ENCODE measurements at places on chromosomes 6 and 20.

GRCh38 chr6:56288347-56288746, 41.0 kb upstream of the COL21A1 start:
- no peak for DNase-seq

DNA sequence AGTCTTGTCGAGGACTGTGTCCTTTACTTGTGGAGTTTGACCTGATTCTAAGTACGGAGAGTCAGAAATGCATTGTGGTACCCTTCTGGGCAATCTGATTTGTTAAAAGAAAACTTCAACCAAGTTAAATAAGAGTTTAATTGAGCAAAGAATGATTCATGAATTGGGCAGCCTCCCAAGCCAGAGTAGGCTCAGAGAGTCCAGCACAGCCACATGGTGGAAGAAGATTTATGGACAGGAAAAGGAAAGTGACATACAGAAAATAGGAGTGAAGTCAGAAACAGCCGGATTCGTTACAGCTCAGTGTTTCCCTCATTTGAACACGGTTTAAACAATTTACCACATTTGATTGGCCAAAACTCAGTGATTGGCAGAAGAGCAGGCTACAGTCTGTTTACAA, 329.2 kb downstream of the DHX35 start:
- no peak for DNase-seq

DNA sequence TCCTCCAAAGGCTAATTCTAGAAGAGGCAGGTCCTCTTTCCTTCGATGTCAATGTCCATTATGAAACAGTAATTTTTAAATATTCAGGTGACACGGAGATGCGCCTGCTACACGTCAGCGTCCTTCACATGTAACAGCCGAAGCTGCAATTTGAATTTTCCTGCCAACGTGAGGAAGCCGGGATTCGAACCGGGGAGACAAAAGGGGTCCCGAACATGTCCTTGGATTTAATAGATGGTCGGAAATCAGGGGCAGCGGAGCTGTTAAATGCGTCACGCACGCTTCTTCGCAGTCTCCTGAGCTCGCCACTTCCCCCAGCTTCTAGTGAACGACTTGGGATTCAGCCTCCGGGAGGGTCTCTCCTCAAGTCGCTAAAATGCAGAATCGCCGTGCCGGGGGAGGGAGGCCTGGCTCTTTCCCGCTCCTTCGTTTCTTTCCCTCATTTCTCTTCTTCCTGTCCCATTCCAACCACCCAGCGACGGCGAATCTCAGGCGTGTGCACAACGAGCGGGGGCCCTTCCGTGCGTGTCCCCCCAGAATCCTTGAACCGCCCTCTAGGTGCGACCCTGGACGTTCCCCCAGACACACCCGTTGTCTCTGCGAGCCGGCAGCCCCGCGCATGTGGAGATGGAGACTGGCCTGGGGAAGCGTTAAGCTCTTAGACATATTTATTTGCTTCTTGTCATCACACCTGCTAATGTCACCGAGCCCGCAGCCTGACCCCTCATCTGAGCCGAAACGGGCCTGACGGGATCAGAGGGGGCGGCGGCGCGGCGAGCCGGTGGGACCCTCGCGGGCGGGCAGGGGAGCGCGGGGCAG, 1.3 kb upstream of the FOXC1 start:
- no peak for DNase-seq

DNA sequence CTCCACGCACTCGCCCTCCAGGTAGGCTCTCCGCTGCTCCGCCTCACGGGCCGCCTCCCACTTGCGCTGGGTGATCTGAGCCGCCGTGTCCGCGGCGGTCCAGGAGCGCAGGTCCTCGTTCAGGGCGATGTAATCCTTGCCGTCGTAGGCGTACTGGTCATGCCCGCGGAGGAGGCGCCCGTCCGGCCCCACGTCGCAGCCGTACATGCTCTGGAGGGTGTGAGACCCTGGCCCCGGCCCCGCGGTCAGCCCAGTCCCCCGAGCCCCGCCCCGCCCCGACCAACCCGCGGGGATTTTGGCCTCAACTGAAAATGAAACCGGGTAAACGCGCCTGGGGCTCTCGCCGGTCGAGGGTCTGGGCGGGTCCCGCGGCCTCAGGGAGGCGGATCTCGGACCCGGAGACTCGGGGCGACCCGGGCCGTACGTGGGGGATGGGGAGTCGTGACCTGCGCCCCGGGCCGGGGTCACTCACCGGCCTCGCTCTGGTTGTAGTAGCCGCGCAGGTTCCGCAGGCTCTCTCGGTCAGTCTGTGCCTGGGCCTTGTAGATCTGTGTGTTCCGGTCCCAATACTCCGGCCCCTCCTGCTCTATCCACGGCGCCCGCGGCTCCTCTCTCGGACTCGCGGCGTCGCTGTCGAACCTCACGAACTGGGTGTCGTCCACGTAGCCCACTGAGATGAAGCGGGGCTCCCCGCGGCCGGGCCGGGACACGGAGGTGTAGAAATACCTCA, 598 bp downstream of the HLA-B start:
- DNase-seq, result no peak

DNA sequence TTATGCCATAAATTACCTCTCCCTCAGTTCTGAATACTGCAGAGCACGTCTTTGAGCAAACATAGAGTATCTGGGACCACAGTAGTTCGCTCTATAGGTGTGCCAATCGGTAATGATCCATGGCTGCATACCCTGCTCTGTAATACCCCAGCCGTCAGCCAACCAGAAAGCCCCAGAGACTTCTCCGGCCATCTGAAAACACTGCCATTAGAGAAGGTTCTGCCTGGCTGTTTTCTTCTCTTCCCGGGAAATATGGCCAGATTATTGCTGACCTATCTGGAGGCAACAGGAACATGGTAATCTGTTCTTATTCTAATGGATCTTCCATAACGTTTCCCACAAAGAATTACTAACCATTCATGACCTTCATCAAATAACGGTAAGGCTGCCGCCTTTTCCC, 139.9 kb downstream of the RPS12 start:
- no peak for DNase-seq

DNA sequence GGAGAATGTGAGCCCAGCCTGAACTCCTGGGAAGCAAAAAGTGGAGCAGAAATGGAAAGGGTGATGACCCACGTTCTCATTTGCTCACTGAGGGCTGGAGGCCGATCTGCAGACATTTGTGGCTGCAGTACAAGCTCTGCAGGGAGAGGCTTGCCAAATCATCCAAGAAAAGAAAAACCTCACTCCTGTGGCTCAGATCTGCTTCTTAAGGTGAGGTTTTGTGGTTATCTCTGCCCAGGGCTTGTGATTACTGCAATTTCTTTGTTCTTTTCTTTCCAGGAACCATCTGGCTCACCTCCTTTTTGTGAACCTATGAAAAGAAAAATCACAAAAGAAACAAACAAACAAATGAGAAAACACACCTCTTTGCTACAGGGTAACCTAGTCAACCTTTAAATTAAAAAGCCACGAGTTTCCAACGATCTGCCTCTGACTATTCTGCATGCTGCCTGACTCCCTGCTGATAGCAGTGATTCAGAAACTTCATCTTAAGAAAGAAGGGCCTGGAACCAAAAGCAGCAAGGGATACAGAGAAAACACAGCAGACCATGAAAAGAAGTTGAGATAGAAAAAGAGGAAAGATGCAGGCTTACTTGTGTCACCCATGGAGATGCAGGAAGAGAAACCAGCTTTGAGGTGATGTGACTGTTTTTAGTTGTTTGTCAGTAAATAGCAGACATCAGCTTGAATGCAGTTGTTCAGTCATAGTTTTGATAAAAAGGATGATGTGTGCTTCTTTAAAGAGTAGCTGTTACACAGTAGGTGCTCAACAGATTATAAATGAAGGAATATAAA, 165.1 kb downstream of the LMBRD1 start:
- DNase-seq, result no peak

DNA sequence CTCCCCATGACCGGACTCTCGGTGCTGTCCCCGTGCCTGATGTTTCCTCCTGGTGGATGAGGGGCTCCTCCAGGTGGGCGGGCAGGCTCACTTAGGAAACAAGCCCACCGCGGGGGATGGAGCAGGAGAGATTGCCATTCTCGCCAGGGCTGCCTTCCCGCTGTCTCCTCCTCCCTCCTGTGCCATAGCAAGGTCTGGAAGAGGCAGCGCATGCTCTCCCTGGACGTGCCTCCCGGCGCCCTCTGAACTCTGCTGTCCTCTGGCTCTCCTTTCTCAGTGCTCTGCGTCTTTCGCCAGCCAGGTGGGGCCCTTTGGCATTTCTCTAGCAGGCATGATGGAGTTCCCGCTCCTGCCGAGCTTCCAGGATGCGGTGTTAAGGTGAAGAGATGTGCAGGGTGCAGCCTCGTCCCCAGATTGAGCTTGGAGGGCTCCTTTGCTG, 17.4 kb upstream of the NPEPL1 start:
- no peak for DNase-seq

DNA sequence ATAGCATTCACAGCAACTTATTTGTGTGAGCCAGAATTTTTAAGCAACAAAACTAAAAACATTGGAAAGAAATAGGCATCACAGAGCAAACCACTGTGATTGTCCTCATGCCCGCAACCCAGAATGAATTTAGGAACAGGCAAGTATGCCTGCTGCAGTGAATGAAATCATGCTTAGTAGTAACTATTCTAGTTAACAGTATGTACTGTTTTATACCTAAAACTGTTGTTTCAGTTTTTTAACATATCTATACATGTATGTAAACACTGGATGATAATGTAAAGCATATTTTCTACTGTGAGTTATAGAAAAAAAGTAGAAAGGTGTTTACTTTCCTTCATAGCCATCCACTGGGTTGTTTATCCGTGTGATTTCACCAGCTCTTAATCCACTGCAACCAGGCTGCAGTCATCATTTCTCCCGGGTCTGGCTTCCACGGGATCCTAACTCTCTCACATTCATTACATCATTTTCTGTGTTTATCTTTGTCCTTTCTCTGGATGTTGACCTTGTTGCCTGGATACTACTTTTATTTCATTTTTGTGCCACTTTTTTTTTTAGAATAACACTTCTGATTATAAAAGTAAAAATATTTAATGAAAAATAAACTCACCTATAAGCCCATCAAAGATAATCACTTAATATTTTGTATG, 3.6 kb upstream of the ARFGEF3 start:
- no peak for DNase-seq

DNA sequence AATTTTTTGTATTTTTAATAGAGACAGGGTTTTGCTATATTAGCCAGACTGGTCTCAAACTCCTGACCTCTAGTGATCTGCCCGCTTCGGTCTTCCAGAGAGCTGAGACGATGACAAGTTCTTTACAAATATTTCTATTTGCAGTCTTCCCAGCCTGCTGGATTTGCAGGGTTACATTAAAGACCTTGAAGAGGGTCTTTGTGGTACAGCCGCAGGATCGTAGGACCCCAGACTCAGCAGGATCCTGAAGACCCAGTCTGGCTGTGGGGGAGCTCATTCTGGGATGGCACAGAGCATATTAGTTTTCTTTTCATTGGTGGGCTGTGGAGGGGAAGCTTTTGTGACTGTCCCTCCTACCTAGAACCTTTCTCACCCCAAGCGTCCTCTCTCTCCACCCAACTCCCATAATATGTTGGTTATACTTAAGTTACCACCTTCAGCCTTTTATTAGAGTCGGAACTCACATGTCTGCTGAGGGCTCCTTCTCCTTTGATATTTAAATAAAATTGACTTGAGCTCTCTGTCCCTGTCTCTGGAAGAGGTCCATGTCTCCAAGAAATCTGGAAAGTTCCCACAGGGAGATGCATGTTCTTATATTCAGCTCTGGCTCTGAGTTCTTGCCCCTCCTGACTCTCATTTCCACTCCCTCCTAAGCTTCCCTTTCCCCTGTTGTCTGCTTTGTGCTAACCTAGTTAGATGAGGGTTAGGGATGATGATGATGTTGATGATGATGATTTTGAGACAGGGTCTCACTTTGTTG, 72.0 kb downstream of the TIAM2 start:
- DNase-seq, result no peak

DNA sequence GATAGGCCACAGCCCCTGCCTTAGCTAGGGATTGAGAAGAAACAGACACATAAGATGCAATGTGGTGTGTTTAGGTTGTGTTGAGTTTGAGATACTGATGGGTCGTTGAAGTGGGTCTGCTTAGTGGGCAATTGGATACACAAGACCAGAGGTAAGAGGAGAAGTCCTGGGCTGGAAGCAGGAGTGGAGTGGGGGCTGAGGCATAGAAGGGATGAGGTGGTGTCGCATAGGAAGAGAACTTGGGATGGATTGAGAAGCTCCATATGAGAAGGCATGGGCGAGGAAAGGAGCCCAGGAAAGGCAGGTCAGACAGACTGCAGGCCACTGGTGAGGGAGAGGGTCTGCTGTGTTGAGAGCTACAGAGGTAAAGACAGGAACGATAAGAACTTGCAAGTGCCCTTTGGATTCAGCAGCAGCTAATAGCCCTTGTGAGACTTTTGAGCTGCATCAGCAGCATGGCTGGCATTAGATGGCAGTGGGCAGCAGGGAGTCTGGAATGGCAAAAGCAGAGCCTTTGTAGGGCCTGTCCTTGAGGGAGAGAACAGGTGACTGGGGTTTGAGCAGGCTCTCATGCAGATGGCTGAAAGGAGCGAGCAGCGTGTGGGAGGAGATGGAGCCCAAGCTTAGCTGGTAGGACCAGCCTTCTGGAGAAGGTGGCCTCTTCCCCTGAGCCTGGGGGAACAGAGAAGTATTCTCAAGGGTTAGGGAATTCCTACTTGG, 33.2 kb downstream of the PLCG1 start:
- DNase-seq, result peak; percentile 60

All from left forelimb (tissue), 1 donor.